ENCODE measurements at places on chromosomes 3 and 15.

DNA sequence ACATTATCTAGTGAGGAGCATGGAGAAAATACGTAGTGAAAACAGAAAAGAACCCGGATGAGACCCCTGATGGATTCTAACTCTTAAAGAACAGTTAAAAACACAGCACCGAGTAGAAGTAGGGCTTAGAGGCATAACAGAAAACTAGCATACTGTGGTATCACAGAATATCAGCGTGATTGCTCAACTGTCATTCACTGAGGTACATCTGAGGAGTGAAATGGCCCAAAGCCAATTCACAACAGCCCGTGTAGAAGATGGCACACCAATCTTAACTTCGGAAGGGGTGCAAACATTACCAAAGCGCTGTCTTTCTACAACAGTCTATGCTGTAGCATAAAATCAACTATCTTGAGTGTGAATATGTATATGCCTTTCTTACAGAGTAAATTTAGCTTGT, 1.8 kb downstream of the CLASP2 start:
- no peak for DNase-seq

DNA sequence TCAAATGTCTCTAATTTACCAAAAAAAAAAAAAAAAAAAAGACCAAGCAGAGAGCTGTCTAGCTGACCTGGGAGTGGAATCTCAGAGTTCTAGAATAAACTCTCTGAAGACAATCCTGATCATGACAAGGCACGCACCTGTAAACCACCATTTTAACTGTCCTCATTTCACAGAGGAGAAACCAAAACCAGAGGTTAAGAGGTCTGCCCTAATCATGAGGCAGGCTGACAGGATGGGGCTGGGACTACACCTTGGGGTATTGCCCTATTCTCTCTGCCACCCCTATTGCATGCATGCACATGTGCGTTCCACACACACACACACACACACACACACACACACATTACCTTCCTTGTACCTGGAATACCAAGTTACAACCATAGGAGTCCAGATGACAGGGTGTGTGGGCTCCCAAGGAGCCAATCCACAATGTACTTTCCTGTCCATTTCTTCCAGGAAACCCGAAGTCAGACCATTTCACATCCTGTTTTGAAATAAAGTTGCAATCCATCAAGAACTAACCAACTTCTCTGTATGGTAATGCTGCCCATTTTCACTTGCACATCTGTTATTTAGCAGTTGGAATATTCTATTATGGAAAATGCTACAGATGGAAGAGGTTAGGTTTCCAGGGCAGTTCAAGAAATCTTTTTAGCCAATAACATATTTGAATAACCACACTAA, 34.6 kb downstream of the HSPBAP1 start:
- no peak for DNase-seq

DNA sequence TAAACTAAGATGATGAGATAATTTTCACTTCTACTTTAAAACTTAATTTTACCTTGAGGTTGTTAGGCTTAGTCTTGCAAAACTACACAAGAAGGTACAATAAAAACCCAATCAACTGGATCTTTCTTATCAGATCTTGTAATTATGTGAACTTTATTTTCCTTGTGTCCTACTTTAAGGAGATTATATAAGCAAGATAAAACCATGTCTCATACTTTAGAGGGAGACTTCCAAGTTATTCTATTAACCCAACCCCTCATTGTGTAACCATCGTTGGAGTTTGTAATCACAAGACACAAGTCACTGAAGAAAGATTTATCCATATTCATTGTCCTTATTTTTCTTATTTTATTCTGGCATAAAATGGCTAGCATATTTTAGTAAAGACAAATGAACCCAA, 165.6 kb downstream of the SERPINI1 start:
- DNase-seq: no peak

DNA sequence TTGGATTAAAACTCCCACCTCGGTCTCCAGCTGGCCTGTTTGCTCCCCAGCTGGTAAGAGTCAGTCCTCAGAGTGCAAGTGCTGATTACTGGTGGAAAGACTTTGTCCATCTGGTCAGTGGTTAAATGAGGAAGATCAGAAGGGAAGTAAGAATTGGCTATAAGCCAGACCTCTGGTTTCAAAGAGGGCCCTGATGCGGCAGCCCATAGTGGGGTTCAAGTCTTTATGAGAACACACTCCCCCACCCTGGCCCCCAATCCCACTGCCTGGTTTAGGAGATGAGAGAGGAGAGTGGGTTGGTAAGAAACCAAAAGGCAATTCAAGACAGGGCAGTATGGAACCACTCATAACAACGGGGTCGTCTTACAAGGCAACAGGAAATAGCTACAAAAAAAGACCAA, 65.0 kb downstream of the FRMD4B start:
- no peak for DNase-seq

DNA sequence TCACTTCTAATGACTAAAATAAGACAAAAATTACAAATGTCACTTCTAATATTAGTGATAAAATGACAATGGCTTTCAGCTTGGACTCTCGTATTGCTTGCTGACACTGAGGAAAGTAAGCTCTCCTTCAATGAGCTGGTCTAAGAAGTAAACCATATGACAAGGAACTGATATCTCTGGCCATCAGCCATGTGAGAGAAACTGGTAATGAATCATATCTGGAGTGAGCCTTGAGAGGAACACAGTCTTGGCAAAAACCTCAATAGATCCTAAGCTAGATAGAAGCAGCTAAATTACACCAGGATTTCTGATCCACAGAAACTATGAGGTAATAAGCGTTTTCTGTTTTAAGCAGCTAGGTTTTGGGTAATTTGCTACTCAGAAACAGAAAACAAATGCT, 1575.1 kb downstream of the OTOL1 start:
- no peak for DNase-seq

GRCh38 chr3:159866201-159866746, 122.4 kb upstream of the IL12A start:
- no peak for DNase-seq
